ENCODE measurements at places on chromosomes 1 and 21.

DNA sequence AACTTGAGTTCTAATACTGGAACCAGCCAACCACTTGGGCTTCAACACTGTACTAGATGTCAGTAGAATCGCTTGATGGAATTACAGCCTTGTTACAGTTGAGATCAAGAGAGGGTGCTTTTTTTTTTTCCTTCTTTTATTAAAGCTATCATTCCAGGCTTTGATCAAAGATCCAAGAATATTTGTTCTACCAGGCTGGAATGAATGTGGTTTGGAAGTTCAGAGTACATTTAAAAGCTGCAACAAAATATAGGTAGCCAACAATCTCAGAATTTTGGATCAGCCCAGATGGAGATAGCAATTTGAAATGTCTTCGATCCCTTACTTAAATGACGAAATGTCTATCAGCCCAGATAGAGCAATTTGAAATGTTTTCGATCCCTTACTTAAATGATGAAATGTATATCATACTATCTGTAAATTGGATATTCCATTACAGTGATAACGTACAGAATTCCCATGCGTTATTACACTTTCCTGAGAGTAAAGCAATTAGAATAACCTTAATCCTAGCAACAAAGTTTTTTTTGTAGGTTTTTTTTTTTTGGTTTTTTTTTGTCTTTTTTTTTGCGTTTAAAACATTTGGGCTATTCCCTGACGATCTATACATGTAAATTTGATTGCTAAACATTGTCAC, 3.6 kb downstream of the ZNF281 start:
- DNase-seq = no peak

DNA sequence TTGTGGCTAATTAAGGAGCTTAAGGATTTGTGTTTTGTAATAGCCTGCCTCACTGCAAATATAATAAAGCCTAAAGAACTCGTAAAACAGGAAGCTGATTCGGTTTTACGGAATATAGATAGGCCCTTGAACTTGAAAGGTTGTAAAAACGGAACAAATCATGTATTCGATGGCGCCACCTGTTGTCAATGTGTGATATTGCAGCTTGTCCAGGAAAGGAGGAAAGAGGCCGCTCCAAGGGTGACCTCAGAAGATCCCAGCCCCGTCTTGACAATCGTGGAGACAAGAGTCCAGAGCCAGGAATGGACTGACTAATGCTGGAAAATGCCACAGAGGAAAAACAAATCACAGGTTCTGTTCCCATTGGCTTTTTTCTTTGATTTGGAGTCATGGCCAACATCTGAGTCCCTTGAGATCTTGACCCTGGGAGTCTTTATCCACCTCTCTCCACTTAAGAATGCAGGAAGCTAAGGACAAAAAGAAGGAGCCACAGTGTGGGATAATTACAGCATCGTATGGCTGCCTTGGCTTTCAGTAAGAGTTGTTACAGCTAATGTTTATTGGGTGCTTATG, 7.0 kb upstream of the IGSF21 start:
- peak; percentile 4 for DNase-seq

- DNase-seq = no peak
These were observed 65.0 kb downstream of the SYT6 start for GRCh38 chr1:114088392-114089299.

GRCh38 chr1:182794676-182795201, 5.2 kb downstream of the NPL start:
- DNase-seq = no peak

Measured in effector memory CD8-positive, alpha-beta T cell (primary cell).